Activated CD8-positive, alpha-beta T cell treated with anti-CD3 and anti-CD28 coated beads, Interleukin-2, amount 10 ng/mL, durations not matched to agents 7 days and 5 days (primary cell): ENCODE measurements at places on chromosomes 7 and 10.

DNA sequence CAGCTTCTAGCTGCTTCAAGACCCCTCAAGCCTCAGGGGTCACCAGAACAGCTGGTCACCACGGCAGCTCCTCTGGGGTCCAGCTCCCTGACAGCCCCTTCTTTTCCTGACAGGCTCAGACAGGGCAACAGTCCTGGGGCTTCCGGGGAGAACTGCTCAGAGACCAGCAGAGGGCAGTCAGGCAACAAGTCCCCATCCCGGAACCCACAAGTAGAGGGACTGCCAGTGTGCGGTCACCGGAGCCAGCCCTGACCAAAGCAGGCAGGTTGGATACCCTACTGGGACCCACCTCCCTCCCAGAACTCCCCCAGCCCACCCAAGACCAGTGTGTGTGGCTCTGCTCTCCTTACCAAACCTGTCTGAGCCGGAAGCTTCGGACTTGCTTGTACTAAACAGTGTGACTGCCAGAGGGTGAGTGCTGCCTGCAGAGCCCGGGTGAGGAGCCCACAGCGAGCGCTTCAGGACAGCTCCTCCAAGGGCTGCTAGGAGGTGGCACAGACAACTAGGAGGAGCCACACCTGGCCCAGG is 40.3 kb downstream of the YKT6 start:
- DNase-seq: peak; percentile 77
- peak overlapping the region; percentile 75 for H3K27ac ChIP-seq
- no peaks in the 10 kb centered on the region for H3K27me3 ChIP-seq
- H3K36me3 ChIP-seq: no peaks in the 10 kb centered on the region

DNA sequence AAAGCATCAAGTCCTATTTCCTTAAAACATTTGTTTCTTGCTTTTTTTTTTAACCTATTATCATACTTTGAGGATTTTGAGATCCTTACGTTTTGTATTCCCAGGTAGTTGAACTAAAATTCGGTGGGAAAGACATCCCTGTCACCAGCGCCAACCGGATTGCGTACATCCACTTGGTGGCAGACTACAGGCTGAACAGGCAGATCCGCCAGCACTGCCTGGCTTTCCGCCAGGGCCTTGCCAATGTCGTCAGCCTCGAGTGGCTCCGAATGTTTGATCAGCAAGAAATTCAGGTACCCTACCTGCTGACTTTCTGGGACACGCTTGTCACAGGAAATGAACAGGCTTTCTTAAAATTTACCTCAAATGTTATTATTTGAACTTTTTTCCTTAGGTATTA is 83.0 kb upstream of the DNAJB6 start:
- no peak for DNase-seq
- H3K4me3 ChIP-seq: no peak overlapping the region
- H3K27ac ChIP-seq: no peak overlapping the region
- H3K27me3 ChIP-seq: no peaks in the 10 kb centered on the region
- peaks cover 40% of the 10 kb centered on the region for H3K36me3 ChIP-seq
- no peaks in the 10 kb centered on the region for H3K4me1 ChIP-seq

GRCh38 chr7:27840313-27840712 is 100.4 kb downstream of the TAX1BP1 start:
- peaks cover 5% of the 10 kb centered on the region for H3K4me1 ChIP-seq
- DNase-seq: no peak
- H3K4me3 ChIP-seq: no peak overlapping the region
- no peak overlapping the region for H3K27ac ChIP-seq
- no peaks in the 10 kb centered on the region for H3K27me3 ChIP-seq

- H3K4me3 ChIP-seq: no peak overlapping the region
- DNase-seq: no peak
- H3K27me3 ChIP-seq: peaks cover 3% of the 10 kb centered on the region
- no peaks in the 10 kb centered on the region for H3K4me1 ChIP-seq
Measured at GRCh38 chr7:48643431-48644013, 280.8 kb upstream of the CDC14C start.

- peak; percentile 42 for DNase-seq
- peak overlapping the region; percentile 99 for H3K27ac ChIP-seq
- H3K36me3 ChIP-seq: peaks cover 78% of the 10 kb centered on the region
- no peaks in the 10 kb centered on the region for H3K27me3 ChIP-seq
Measured at GRCh38 chr7:142790056-142790455, 19.3 kb downstream of the PRSS2 start.

DNA sequence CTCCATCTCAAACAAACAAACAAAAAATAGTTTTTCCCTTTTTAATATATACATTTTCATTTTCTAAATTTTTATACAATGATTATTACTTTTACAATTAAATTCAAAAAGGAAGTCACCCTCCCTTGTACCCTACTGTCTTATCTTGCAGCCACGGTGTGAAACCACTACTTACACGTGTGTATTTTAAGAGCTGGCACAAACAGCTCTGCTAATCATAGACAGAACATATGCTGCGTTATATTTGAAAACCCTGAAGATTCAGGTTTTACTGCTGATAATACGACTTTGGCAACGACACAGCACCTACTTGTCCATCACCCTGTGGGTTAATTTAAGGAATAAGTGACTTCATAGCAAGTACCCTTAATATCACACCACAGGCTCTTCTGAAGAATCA is 991 bp downstream of the ANKRD61 start:
- no peak overlapping the region for H3K4me3 ChIP-seq
- H3K4me1 ChIP-seq: peaks cover 19% of the 10 kb centered on the region
- peaks cover 57% of the 10 kb centered on the region for H3K36me3 ChIP-seq
- no peak for DNase-seq

DNA sequence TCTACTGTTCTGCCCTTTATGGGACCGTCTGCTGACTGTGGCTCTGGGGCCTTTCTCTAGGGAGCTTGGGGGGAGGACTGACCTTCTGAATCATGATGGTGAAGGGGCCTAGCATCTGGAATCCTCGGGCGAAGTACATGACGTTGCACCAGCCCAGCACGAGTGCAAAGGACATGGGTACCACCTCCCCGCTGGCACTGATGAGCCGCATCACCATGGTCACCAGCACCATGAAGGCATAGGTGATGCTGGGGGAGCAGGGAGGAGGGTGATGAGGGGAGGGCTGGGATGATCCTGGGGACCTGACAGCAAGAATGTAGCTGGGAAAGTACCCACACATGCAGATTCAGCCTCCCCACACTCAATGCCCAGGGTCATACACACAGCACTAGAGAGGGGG is 11.1 kb downstream of the TRPV6 start:
- no peak for DNase-seq
- peaks cover 2% of the 10 kb centered on the region for H3K27me3 ChIP-seq
- H3K4me3 ChIP-seq: no peak overlapping the region
- H3K27ac ChIP-seq: no peak overlapping the region
- H3K36me3 ChIP-seq: no peaks in the 10 kb centered on the region

DNA sequence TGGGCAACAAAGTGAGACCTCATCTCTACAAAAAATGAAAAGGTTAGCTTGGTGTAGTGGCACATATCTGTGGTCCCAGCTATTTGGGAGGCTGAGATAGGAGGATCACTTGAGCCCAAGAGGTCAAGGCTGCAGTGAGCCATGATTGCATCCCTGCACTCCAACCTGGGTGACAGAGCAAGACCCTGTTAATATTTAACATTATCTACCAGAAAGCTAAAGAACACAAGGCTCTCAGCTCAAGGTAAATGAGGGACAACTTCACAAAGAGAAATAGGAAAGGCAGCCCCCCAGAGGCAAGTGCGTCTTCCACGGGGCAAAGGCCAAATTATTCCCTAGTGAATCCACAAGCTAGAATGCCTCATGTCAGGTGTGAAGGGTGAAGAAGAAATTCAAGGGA is 109.6 kb upstream of the PFKP start:
- no peaks in the 10 kb centered on the region for H3K36me3 ChIP-seq
- no peak overlapping the region for H3K27ac ChIP-seq
- no peak overlapping the region for H3K4me3 ChIP-seq
- DNase-seq: no peak
- peaks cover 2% of the 10 kb centered on the region for H3K27me3 ChIP-seq
- H3K4me1 ChIP-seq: no peaks in the 10 kb centered on the region

GRCh38 chr10:114632869-114633715 is 25.0 kb downstream of the ABLIM1 start:
- H3K4me1 ChIP-seq: peaks cover 16% of the 10 kb centered on the region
- no peak for DNase-seq
- no peaks in the 10 kb centered on the region for H3K36me3 ChIP-seq
- H3K27ac ChIP-seq: no peak overlapping the region

DNA sequence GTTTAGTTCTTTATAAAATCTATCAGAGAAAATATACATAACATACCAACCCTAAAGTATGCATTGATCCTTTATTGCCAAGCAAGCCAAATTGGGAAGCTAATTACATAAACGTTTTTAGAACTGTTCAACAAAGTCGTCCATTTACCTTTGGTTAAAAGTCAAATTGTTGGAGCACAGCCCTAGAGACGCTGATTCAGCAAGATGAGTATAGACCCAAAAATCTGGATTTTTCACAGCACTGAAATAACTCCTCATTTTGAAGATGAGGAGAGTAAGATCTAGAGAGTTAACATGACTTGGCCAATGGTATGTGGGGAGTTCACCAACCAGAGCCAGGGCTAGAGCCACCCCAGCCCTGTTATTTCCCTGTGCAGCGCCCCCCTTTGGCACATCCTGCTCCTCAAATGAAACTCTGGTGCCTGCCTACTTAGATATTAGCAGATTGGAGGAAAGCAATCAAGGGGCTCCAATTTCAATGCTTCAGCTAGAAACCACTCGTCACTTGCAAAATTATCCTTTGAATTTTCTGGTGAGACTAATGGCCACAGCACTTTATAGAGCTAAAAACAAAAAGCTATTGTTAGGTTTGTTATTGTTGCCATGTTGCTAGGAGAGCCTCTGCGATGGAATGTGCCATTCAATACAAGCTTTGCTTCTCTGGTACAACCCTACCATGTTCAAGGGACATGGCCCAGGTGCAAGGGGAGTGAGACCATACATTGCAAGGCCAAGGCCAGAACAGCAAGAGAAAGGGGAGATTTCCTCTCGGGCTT is 132.6 kb upstream of the ZEB1 start:
- no peak overlapping the region for H3K4me3 ChIP-seq
- no peaks in the 10 kb centered on the region for H3K36me3 ChIP-seq
- H3K27ac ChIP-seq: no peak overlapping the region
- H3K27me3 ChIP-seq: no peaks in the 10 kb centered on the region
- no peaks in the 10 kb centered on the region for H3K4me1 ChIP-seq
- no peak for DNase-seq

- no peak for DNase-seq
- H3K27me3 ChIP-seq: no peaks in the 10 kb centered on the region
- no peak overlapping the region for H3K27ac ChIP-seq
- H3K36me3 ChIP-seq: no peaks in the 10 kb centered on the region
- no peaks in the 10 kb centered on the region for H3K4me1 ChIP-seq
Measured at GRCh38 chr10:131573256-131573655, 261.7 kb upstream of the TCERG1L start.

- H3K27ac ChIP-seq: no peak overlapping the region
- no peaks in the 10 kb centered on the region for H3K4me1 ChIP-seq
- H3K4me3 ChIP-seq: no peak overlapping the region
- no peaks in the 10 kb centered on the region for H3K36me3 ChIP-seq
- peaks cover 3% of the 10 kb centered on the region for H3K27me3 ChIP-seq
Measured at GRCh38 chr10:127203067-127203466, 6.7 kb upstream of the INSYN2A start.
